ENCODE measurements at places on chromosomes 5 and 9.

DNA sequence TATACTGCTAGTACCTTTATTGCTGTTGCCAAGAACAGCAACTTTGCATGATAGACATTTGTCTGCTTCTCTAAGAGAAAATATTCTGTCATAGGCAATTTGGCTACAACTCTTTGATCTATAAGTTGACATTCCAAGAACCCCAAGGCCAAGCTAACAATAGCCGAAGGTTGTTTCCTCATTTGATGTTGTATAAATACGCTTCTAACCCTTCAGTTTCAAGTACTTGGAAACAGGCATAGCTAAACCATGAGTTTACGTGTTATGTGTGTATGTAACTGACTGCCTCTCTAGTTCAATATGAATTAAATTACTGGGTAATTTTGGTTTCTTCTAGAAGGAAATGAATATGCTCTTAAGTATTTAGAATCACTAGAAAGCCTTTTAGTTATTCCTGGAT, 1034.0 kb downstream of the TLE4 start:
- DNase-seq: no peak

DNA sequence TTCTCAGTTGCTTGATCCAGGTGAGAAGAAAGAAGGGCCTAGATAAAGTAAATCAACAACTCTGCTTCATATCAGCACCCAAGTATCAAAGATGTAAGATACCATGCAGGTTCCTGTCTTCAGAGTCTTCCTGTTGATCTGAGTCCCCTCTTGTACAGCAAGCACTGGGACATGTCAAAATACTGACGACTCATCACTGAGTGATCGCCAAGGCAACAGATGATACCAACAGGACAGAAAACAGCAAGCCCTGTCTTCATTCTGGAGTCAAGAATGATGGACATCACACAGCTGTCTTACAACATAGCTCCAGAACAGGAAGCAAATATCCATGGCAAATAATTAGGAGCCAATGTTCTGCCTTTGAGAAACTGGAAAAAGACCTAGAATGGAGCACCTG, 83.7 kb downstream of the TARS1 start:
- no peak for DNase-seq

DNA sequence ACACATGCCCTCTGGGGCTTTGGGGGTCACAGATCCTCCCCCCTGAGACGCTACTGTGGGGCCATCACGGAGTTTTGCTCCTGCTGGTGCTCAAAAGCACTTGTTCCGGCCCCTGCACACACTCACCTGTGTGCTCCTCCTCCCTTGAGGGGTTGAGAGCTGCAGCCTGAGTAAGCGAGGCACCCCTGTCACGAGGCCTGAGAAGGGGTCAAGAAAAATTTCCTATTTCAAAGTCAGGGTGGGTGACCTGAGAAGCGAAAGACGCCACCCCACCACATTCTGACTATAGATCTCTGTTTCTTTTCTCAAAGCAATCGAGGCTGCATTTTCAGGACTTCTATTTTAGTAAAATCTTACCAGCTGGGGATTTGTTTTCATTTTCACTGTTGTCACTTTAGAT, 138.5 kb downstream of the DCP2 start:
- DNase-seq: no peak

- no peak for DNase-seq
Measured at GRCh38 chr9:72592502-72593403, 71.3 kb downstream of the TMC1 start.

- DNase-seq: no peak
Measured at GRCh38 chr5:123538670-123539459, 26.9 kb downstream of the CSNK1G3 start.

- no peak for DNase-seq
Measured at GRCh38 chr5:89946508-89946907, 463.0 kb downstream of the CETN3 start.

- no peak for DNase-seq
Measured at GRCh38 chr9:134363450-134363849, 37.2 kb downstream of the RXRA start.

DNA sequence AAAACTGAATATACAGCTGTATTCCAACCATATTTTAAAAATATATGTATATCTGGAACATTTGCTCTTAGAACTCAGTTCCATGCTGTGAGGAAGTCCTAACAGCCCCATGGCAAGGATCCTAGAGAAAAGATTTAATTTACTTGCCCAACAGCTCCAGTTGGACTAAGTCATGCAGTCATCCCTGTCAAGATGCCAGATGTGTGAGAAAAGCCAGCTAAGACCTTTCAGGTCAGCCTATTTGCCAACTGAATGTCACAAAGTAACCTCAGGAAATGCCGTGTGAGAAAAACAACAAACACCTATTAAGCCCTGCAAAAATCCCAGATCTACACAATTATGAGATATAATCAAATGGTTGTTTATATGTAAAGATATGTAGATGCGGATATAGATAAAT, 416.3 kb downstream of the NR2F1-AS1 start:
- DNase-seq: no peak

DNA sequence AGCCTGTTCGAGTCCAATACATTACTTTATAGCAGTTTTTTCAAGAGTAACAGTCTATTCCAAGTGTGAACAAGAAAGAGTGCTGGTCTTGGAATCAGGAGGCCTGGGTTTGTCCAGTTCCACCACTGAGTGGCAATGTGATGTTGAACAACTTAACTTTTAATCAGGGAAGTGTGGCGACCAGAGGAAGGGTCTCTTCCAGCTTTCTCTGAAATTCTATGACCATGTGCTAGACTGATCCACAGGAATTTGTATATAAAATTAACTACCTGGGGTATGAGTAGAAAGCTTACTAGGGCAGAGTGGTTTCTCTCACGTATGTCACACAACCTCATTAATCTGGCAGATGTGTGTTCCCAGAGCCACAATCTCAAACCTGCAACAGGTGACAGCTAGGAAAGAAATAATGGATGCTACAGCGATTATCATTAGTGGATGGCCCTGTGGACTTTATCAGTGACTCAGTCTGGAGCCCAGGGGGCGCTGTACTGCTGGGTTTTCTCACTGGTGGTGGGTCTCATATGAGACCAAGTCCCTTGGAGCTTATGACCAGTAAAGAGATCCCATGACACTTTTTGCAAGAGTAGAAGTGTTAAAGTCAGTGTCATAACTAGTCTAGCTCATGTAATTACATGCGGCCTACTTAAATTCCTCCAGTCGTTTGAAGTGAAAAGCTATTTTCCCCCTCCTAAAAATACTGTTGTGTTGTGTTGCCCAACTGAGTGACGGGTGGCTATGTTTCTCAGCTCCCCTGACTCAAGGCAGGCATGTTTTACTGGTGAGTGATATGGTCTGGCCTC, 116.5 kb downstream of the GDNF start:
- no peak for DNase-seq

DNA sequence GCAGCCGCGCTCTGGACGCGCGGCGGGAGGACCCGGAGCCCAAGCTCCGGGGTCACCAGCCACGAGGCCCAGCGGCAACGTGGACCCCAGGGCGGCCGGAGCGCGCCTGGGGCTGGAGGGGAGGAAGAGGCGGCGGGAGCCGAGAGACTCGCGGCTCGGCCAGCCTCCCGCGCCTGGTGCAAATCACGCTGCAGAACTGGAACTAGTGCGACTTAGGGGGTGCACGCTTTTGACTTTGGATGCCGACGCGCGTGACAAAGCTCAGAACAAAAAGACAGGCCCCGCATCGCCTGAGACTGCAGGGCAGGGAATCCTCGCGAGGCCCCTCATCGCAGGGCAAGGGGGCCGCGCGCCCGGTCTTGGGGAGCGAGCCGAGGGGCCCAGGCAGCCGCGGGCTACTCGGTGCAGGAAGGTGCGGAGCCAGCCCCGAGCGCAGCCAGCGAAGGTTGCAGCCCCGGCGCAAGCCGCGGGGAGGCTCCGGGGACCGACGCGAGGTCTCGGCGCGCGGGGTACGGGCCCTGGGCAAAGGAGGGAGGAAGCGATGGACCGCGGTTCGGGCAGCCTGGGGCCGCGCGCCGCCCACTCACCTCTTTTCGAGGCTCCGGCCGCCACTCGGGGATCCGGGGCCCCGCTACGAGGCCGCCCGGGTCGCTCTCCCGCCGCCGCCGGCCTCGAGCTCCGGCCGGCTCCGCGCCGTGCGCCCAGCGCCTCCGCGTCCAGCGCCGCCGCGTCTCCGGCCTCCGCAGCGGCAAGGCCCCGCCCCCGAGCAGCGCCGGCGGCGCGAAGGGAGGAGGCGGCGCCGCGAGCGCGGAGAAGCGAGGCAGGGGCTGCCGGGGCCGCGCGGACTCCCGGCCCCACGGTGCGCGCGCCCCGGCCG, at the start of gene GOLM1:
TSS of gene GOLM1 (minus strand) at position 735 of the 877 bp plus-strand sequence. CDS start 20,238 bp downstream, outside the sequence.
- no peak for DNase-seq

DNA sequence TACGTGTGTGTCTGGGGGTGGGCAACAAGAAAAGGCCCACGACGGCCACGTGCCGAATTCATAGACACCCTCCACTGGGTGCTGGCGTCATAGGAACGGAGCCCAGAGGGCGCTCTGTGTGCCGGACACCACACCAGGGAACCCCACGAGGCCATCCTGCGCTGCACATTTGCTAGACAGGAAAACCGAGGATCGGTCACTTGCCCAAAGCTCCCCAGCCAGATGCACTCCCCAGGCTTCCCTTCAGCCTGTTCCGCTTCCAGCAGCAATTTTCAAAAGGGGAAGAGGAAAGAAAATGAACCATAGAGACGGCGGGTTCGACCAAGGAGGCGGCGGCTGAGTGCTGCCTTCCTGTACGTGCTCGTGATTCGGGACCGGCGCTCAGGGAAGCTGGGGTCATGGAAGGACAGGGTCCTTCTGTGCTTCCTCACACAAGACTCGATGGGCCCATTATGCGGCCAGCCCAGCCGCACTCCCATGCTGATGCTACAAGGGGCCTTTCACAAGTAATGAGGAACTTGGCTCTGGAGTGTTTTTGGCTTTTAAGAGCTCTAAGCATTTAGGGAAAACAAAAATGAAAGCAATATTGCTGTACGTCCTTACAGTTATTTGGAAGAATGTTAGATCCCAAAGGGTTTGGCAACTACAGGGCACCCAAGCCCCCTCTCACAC, 124.6 kb upstream of the SARDH start:
- no peak for DNase-seq

- DNase-seq: no peak
Measured at GRCh38 chr9:18478501-18479361, 4.8 kb downstream of the ADAMTSL1 start.

DNA sequence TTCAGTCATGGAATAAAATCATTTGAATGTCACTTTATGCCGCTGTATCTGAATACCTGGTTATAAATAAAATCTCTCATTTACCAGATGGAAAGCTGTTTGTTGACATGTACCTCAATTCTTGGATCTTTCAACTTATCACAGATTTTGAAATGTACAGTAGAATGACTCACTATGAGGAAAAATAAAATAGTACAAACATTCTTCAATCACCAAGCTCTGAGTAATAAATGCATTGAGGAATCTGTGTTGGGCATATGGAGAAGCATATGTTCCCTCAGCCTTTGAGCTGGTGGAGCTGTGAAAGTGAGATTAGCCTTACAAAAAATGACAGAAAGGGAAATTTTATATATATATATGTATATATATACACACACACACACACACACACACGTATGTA, 175.4 kb downstream of the KIAA0825 start:
- DNase-seq: no peak

- DNase-seq: no peak
Measured at GRCh38 chr9:82513242-82513751, 524.7 kb downstream of the SPATA31D1 start.

DNA sequence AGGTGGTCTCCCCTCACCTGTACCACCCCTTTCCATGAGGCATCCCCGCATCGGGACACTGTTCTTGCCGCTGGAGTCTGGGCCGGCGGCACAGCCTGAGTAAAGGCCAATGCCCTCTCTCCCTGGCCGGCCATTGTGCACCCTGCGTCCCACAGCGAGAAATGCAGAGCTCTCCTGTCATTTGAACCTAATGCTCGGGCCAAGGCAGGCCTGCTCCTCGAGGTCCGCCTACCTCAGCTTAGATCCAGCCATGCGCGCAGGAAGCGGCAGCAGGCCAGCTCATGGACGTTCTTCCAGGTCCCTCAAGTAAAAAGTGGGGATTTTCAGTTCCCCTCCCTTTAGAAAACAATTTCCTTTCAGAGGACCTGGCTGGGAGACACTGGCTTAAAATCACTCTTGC, 135.0 kb downstream of the HSD17B3 start:
- DNase-seq: no peak

GRCh38 chr9:79896390-79896980, 324.7 kb downstream of the TLE4 start:
- DNase-seq: no peak

GRCh38 chr5:180784497-180785097, 18.0 kb downstream of the MGAT1 start:
- DNase-seq: no peak

DNA sequence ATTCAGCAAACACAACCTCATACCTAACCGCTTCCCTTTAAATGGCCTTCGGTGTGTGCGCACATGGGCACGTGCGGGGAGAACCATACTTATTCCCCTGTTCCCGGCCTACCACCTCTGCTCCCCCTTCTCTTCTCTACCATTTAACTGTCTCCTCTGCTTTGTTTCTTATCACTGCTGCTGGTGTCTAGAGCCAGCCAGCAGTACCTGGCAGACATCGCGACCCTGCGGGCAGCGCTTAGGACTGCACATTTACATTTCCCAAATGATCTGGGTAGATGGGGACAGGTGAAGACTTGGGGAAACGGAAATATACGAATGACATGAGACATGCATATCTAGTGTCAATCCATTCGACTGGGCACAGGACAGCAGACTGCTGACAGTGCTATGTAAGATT, 56.6 kb downstream of the PSMB7 start:
- no peak for DNase-seq

- DNase-seq: no peak
Measured at GRCh38 chr5:169300468-169301385, at the start of gene SLIT3. Gene SLIT3 (minus strand): TSS chr5:169301139. CDS start chr5:169300709, 430 bp downstream.

- no peak for DNase-seq
Measured at GRCh38 chr5:96503501-96504236, 70.6 kb upstream of the PCSK1 start.

DNA sequence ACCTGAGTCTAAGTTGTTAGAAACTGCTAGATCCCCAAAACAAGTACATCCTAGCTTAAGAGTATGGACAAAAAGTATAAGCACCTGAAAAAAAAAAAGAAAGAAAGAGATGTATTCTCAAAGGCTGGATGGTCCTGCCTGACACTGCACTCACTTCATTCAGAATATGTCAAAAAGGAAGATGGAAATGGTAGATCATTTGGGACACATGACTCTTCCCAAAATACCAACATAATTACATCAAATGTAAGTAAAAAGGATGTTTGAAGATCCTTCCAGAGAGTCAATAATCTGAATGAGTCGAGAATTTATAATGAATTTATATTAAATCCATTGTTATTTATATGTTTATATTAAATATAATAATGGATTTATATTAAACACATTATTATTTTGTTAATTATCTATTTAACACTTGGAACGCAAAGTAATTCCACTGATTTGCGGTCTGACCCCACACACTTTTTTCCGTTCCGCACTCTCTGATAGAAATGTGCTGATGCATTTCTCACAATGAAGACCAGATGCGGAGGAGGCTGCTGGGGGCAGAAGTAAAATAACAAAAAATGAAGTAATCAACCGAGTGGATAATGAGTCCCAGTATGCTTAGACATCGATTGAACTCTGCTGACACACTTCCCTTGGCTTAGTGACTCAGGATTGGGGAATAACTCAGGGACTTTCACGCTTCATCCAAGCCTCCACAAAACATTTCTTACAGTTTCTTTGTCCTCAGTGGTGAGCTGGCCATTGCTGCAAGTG, 201.2 kb downstream of the ADAMTS12 start:
- no peak for DNase-seq
